Lung microvascular endothelial cell (primary cell): ENCODE measurements at places on chromosomes 1 and 21. TPM values are rescaled to one million over a fixed set of nuclear protein-coding genes. Genes with fewer than 3 reads are reported as not detected.

DNA sequence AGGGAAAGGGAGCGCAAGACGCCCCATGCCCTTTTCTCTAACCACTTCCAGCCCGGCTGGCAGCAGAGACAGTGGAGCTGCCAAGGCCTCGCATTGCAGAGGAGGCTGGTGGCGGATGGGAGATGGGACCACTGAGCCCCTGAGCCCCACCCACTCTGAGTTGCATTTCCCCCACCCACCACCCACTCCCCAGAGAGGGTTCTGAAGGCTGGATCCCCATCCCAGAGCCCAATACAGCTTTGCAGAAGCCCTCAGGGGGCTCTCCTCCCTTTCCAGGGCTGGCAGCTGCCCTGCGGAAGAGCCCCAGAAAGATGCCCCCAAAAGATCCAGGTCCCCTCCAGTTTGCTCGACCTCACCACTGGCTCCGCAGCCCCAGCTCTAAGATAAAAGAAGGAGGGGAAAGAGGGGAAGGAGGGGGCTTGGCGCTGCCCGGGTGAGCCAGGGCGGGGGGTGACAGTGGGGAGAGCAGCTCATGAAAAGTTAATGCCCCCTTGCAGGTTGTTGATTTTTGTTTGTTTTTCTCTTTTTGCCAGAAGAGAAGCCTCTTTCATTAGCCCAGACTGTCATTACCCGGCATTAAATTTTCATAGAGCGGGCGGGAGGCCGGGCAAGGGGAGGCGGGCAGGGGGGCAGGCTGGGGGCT is 38.4 kb upstream of the CASZ1 start:
- no peak for DNase-seq

Gene PUM1
- total RNA-seq: 47.5 and 57.5 TPM in 2 replicates

DNA sequence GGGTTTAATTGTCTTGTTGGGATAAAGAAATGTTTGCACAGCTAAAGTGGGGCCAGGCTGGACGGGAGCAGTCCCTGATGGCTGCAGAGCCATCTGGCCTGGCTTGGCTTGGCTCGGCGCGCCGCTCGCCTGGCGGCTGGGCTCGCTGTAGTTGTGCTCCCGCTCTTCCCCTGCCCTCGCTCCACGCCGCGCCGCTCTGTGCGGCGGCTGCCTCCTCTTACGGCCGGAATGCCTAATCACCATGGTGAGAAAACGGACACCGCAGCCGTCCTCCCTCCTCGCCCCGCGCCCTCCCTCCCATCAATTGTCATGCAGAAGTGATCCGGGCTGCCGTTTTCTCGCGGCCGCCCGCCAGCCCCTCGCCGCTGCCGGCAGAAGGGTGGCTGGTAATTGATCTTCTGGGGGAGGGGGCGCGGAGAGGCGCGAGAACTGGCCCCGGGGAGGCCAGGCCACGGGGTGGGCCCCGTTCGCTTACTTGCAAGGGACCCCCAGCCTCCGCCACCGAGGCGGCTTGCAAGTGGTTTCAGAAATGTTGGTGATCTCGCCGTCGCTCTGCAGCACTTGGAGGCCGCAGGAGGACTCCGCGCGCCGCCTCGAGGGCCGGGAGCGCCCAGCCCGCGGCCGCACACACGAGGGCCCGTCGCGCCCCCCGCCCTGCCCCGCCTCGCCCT is 12.4 kb downstream of the RNF220 start:
- peak; percentile 83 for DNase-seq

DNA sequence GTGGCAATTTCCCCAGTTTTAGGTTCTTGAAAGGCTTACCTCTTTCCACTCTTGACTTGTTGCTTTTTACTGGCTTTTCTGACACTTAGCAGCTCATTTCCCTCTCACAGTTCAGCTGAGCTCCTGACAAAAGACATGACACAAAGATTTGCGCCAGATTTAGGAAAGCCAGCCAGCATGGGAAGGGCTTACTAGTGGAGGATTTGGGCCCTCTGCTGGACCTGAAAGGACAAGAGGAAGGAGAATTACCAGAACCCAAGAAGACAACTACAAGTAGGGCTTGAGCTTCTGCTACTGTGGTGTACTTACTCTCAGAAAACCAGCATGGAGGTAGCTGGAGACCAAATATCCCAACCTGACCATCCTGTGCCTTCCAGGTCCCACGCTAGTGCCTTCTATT is 784.5 kb downstream of the BRINP3 start:
- no peak for DNase-seq

DNA sequence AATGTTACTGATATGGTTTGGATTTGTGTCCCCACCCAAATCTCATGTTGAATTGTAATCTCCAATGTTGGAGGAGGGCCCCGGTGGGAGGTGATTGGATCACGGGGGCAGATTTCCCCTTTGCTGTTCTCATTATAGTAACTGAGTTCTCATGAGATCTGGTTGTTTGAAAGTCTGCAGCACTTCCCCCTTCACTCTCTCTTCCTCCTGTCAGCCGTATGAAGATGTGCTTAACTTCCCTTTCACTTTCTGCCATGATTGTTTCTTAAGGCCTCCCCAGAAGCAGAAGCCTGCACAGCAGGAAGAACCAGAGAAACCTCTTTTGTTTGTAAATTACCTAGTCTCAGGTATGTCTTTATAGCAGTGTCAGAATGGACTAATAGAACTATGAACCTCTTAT is 28.4 kb downstream of the TRIM33 start:
- DNase-seq: no peak

Gene ASTN1
- total RNA-seq: not detected in 2 replicates

DNA sequence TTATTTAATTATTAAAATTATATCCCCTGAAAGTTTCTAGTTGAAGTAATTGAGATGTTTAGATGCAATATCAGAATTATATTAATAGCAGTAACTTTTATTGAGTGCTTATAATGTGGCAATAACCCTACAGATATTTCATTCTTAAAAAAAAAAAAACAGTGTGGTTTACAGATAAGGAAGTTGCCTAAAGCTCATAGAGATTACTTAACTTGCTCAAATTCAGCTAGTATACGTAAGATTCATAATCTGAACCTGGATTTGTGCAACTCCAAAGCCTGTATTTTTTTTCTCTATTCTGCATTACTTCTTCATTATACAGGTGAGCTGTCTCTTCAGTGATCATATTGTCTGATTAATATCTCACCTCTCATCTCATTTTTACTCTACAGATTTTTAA is 156.0 kb upstream of the PTBP2 start:
- no peak for DNase-seq

Gene FOXO6
- total RNA-seq: not detected in 2 replicates

Gene C1orf226
- under 0.01 TPM in 2 replicates for total RNA-seq

Gene ICOSLG
- total RNA-seq: 0.65 and 0.79 TPM in 2 replicates

Gene TTLL10
- not detected in 2 replicates for total RNA-seq

DNA sequence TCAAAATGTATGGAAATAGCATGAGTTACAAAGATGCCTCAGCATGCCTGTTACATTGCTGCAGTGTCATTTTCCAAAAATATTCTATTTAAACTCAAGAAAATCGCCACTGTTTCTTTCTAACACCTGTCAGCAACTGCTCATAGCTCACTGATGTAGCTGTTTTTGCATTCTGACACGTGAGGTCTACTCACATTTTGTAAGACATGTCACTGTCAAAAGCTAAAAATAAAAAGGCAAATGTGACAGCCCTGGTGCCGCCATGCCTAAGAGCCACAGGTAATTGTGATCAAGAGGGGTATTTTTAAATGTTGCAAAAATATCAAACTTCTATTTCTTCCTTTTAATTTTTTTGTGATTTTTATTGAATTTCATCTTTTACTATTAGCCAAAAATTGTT is 556.2 kb upstream of the TMPRSS15 start:
- no peak for DNase-seq

Gene LRRC3
- 0.65 and 0.99 TPM in 2 replicates for total RNA-seq

Gene RGSL1
- total RNA-seq: not detected in 2 replicates

Gene BECN2
- total RNA-seq: not detected in 2 replicates

Gene TTLL7
- 0.40 and 0.65 TPM in 2 replicates for total RNA-seq
